NCI-H526 treated with DMSO at 0.1 percent for 48 hours (cell line): ENCODE measurements at places on chromosomes 11 and 22.

- no peak for DNase-seq
Observed at GRCh38 chr22:47439643-47440265, 677.3 kb downstream of the TBC1D22A start.

DNA sequence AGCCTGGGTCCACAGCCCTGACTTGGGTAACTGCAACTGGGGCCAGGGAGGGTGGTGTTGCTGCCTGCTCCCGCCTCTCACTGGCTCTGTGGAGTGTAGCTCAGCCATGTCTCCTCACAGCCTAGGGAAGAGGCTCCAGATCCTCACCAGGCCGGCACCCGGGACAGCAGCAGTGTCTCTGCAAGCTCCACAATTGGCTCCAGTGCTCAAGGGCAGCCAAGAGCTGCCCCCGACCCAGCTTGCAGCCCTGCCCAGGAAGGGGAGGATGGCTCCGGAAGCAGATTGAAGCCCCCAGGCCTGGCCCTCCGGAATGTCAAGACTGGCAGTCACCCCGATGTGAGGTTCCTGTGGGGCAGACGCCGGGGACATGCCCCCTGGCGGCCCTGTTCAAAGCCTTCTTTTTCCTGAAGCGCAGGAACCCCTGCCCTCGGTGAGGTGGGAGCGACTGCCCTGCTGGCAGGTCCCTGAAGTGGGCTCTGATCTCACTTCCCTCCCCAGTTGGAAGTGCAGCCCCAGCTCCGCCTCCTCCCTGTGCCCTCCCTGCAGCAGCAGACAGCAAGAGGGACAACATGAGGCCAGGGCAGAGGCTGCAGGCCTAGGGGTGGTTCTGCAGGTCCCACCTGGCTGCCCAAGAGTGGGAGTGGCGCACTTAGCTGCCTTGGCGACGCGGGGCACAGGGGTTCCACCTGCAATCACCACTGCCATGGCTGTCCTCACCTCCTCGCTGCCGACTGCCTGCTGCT, 816.2 kb upstream of the LUZP2 start:
- no peak for DNase-seq

DNA sequence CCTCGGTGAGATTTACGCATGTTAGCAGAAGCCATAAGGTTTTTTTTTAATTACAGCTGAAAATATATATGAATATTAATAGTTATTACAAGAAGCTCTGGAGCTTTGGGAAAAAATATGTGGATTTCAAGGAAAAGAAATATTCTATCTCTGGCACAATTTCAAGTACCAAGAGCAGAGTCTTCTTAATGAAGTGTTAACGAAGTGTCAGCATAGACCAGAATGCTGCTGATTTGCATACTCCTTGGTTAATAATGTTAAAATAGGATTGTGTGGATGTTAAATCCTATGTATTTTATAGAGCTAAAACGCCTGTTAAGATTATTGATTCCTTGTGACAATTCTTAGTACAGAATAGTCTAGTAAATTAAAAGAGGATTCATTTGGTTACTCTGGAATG, 57.0 kb upstream of the FAT3 start:
- no peak for DNase-seq

DNA sequence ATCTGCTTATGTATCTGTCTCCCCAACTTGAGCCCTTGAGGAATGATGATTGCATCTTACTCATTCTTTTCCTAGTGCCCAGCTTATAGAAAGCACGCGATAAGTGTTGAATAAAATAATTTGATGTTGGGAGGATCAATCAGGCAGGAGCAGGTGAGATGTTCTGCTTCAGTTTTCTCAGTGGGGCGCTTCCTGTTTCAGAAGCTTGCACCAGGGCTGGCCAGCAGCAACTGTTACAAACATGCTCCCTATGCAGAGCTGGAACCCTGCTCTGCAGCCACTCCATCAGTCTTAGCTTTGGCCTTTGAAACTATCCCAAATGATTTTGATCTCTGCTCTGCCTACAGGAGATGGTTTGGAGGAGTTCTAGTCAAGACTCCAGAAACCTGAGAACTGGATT, 3.9 kb downstream of the ENDOD1 start:
- DNase-seq: no peak

DNA sequence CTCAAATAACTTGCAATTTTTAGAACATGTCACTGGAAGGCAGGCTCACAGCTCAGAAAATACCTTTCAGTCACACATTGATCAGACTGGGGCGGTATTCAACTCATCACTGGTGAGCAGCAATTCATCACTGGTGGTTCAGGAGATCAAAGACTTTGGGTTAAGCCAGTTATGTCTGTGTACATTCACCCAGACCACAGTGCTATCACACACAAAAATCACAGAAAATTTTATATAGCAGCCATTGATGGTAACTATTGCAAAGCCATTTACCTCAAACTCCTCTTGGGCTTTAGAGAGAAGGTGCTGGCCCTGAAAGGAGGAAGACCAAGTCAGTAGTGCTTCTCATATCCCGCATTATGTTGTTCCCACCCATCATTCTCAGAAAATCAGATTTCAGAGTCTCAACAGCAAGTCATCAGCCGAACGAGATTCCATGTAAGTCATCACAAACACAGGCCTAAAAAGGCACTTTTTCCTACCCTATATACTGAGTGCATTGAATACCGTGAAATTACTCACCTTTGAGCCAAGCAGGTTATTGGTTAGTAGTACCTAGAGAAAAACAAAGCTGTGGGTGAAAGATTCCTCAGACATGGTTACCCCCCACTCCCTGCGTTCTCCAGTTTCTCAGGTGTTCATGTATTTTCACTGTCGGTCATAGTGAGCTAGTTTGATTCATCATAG, 14.0 kb upstream of the WDR74 start:
- no peak for DNase-seq

DNA sequence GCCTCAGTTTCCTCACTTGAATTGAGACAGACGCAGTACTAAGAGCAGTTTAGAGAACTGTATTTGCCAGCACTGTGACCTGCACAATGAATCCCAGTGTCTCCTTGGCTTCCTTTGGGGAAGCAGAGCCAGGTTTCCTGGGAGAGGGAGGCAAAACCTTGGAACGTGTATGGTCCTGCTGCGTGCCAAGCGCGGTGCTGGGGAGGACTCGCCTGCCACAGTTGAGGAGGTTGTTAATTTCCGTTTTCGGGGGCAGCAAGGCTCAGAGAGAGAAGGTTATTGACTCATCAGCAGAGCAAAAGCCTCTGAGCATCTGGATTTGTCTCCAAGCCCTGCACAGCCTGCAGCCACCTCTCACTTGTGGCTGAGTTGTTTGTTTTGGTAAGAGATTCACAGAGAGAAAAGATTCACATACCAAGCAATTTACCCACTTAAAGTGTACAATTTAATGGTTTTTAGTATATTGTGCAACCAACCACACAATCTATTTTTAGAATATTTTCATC, 10.8 kb downstream of the SYT12 start:
- DNase-seq: no peak

DNA sequence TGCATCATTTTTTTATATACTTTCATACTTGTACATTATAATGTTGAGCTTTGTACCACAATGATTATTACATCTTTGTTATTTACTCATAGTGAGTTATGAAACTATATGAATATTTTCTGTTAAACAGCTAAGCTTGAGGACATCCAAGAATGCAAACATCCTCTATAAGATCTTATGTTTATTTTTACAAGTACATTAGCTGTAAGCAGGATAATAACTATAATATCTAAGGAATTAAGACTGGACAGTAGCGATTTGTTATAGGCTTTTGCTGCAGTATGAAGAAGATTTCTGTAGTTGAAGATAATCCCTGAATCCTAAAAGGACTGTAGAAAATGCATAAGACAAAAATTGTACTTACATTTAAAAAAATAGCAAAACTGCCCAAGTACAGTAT, 176.0 kb downstream of the METTL15 start:
- DNase-seq: no peak

- no peak for DNase-seq
Observed at GRCh38 chr11:69371731-69372588, 78.0 kb downstream of the MYEOV start.

DNA sequence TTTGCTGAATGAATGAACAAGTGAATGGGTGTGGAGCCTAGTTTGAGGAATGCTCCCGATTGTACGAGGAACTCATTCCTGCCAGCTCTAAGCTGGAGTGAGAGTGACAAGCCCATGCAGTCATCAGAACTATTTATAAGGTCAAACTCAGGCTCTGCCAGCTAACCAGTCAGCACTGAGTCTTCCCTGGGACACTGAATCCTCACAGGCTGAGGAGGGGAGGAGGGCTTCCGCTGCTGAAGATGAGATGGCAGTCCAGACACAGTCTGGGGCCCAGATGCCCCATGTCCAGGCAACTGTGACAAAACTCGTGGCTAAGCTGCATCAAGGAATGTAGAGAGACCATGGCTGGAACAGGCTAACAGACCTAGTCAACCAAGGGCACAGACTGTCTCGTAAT, 4.0 kb downstream of the LRP4 start:
- no peak for DNase-seq

- peak; percentile 12 for DNase-seq
Observed at GRCh38 chr11:18705651-18706281, 7.2 kb downstream of the TMEM86A start.

DNA sequence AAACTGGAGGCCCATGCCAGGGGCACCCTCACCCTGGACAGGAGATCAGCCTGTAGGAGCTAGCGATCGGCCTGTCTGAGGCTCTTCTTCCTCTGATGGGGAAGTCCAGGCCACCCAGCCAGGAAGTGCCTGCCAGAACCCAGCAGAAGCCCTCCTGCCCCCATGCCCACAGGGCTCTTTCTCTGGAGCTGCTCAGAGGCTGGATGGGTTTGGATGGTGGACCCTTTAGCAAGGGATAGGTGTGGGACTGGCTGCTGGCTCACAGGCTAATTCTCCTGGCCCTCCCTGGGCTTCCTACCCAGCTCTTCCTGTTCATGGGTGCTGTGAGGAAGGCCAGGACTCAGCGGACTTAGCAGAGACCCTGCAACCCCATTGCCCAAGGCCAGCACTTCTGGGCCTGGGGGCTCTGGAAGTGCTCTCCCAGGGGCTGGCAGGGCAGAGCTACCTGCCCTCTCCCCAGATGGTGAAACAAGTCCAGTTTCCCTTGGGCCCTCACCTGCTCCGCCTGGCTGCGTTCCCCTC, 7.6 kb downstream of the FXYD2 start:
- no peak for DNase-seq

- DNase-seq: peak; percentile 66
Observed at GRCh38 chr11:8018484-8019313, 31.6 kb downstream of the EIF3F start.

- no peak for DNase-seq
Observed at GRCh38 chr22:50723991-50724390, 14.0 kb upstream of the ACR start.

DNA sequence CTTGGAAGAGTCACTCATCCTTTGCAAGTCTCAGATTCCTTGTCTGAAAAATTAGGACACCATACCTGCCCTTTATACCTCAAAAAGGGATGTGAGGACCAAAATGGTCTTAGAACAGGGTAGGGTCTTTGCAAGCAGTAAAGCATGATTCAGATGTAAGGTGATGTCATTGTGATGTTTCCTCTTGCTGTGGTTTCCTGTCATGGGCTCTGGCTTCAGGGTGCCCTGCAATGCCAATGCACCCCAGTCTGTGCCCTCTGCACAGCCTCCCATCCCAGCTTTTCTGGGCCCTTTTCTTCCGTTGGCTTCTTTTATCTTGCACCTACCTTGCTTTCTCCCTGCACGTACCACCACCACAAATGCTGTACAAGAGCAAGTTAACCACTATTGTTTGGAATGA, 87.8 kb upstream of the NNMT start:
- DNase-seq: no peak

DNA sequence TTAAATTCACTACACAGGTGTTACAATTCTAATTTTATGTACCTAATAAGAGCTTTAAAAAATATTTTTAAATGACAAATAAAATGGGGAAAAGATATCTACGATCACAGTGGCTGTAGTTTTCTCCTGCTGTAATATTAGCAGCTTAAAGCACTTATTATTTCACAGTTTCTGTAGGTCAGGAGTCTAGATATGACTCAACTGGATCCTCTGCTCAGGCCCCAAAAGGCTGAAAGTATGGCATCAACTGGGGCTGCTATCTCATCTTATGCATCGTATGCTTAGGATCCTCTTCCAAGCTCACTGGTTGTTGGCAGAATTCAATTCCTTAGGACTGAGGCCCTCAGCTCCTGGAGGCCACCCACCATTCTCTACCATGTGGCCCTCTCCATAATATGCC, 12.8 kb downstream of the FBXO3 start:
- DNase-seq: no peak
